Activated CD4-positive, alpha-beta T cell treated with anti-CD3 and anti-CD28 coated beads, Interleukin-2, amount 50 U/mL, for 16 hours (primary cell): ENCODE measurements at places on chromosomes 1 and 21.
A peak's percentile ranks its signal among the peaks of the same experiment; 100 is the strongest.

DNA sequence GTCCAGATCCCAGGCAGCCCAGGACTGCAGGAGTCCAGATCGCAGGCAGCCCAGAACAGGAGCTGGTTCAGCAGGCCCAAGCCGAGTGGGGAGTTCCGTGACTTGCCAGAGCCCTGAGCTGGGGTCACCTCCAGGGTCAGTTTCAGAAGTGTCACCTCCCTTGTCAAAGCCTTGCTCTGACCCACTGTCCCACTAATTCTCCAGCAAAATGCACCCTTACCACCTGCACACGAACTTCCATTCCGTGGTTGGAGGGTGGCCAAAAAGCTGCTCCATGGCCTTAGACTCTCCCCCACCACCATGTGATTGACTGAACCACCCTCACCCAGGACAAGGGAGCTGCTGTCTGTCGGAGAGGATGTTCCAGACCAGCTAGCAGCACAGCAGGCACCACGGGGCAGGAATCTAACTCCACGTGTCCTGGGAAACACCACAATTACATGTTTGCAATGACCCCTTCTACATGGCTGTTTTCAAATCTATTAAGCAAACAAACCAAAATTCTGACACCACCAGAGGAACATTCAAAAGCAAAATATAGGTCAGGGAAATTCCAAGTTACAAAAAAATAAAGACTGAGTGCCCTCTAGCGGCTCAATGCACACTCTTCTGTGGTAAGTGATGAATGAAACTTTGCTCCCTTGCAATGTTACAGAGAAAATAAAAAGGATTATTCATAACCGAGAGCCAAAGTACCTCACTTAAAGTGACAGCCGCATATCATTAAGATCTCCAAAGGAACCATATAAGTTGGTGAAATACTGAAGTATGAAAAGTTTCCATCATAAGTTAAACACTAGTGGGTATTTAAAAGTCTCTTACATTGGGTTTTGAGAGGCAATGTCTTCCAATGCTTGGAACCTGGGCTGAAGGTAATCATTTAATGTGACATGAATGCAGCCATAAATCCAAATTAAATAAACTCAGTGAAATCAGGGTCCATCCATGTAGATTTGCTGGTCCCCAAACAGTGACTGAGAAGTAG lies 76.3 kb downstream of the NPHP4 start:
- DNase-seq: peak; percentile 50

DNA sequence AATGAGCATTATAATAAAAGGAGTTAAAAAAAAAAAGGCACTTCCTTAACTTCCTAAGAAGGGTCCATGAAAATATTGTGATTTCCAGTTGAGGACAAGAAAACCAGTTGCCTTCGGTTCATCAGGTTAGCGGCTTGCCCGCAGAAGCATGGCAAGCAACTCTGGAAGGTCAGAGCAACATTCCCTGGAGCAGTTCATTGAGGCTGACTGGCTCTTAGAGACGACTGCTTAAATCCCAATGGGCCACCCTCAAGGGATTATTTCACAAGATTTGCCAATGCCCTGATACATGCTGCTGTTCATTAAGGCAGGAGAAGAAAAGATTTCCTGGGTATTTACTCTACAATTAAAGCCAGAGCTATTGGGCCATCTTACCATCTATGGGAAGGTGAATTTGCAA lies 29.0 kb upstream of the CASQ2 start:
- DNase-seq: no peak

DNA sequence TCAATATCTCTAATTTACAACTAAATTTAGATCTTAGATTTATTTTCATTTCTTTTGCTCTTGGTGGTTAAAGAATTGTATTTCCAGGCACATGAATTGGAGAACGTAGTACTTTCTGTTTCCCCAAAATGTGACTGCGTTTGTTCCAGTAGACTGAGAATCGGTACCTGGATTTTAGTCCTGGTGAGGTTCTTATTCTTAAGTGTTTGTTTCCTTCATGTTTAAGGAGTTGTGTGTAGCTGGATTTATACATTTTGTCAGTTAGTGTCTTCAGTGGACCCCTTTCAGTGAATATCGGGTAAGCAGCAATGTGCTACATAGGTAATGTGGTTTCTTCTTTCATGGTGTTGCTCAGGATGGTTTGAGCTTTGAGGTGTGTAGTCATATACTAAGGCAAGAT lies 6.8 kb downstream of the MIER1 start:
- DNase-seq: peak; percentile 60

- DNase-seq: peak; percentile 43
Measured at GRCh38 chr1:60984062-60984799, 98.1 kb upstream of the NFIA start.

DNA sequence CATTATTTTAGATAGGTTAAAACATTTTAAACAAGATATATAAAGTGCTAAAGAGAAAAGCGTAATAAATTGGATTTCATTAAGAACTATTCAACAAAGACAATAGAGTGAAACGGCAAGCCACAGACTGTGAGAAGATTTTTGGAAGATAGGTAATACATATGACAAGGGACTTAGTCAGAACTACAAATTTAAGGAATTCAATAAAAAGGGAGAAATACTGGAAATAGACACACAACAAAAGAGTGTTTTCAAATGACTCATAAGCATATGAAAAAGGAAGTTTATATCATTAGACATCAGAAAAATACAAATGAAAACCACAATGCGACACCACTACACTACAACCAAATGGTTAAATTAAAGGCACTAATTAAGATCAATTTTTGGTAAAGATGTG lies 90.5 kb downstream of the GDAP2 start:
- no peak for DNase-seq

GRCh38 chr1:178847396-178847849 lies 23.5 kb downstream of the ANGPTL1 start:
- no peak for DNase-seq

DNA sequence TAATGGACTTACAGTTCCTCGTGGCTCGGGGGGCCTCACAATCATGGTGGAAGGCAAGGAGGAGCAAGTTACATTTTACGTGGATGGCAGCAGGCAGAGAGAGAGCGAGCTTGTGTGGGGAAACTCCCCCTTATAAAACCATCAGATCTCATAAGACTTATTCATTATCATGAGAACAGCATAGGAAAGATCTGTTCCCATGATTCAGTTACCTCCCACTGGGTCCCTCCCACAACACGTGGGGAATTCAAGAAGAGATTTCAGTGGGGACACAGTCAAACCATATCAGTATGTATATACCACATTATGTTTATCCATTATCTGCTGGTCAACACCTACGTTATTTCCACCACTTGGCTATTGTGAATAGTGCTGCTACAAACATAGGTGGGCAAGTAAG lies 352.3 kb upstream of the B3GALT2 start:
- DNase-seq: no peak
